ENCODE measurements at places on chromosomes 5 and 9.

- DNase-seq, result no peak
Observed at GRCh38 chr5:50968356-50969149, 302.1 kb downstream of the PARP8 start.

DNA sequence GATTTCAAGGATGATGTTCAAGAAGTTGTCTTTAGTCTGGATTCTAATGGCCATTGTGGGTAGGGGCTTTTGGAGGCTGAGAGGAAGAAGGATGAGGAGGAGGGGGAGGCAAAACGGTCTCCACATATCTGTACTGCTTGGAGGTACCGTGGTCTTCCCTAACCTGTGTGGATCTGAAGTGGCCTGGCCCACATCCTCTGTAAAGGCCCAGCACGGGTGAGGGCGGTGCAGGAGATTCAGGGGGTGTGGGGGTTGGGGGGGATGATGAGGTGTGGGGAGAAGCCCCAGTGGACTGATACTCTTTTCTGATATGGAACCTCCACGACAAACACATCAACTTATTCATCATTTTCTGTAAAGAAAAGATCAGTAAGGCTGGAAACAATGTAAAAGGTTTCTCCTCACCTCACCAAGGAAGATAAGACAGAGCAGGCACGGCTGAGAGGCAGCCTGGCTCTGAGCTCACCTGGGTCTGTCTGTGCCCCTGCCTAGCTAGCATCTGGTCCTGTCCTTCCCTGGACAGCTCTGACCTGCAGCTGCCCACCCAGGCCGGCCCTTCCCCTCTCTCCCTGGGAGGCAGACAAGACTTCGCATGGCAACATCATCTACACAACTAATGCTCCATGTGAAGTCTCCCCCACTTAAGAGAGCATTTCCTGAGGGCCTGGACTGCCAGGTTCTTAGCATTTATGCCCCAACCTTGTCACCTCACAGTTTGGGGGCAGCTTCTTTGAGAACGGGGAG lies 5.6 kb upstream of the IL3 start:
- no peak for DNase-seq

GRCh38 chr5:107889387-107889786 lies 218.7 kb upstream of the EFNA5 start:
- no peak for DNase-seq

GRCh38 chr5:168529374-168530234 lies 499 bp downstream of the FBLL1 start:
- no peak for DNase-seq

DNA sequence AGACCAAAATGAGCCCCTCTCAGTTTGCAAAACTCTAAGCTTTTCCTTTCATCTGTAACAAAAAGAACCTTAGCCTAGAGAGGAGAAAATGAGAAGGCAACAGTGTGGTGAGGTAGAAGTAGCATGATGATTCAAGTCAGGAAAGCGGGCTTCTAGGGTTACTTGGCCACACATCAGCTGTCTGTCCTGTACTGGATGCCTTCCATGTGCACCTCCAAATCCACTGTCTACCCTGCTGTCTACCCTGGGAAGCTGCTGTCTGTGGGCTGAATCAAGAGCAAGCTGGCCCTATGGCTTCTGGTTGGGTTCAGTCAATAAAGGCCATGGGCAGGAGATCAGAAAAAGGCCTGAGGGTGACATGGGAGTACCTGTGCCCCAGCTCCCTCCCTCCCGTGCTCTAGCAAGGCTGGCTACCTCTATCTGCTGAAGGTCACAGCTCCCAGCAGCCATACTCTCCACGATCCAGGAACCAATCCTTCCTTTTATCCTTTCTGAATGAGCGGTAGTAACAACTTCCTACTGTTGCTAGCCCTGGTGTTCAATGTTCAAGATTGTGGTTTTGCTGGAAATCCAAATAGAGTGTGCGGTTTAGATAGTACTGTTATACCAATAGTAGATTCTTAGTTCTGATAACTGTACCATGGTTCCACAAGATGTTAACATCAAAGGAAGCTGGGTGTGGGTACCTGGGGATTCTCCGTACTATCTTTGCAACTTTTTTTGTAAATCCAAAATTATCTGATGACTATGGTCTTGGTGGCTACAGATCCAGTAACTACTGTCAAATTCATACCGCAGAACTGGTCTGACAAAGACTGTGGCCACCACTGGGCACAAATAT lies 191.0 kb downstream of the ESM1 start:
- DNase-seq, result no peak

DNA sequence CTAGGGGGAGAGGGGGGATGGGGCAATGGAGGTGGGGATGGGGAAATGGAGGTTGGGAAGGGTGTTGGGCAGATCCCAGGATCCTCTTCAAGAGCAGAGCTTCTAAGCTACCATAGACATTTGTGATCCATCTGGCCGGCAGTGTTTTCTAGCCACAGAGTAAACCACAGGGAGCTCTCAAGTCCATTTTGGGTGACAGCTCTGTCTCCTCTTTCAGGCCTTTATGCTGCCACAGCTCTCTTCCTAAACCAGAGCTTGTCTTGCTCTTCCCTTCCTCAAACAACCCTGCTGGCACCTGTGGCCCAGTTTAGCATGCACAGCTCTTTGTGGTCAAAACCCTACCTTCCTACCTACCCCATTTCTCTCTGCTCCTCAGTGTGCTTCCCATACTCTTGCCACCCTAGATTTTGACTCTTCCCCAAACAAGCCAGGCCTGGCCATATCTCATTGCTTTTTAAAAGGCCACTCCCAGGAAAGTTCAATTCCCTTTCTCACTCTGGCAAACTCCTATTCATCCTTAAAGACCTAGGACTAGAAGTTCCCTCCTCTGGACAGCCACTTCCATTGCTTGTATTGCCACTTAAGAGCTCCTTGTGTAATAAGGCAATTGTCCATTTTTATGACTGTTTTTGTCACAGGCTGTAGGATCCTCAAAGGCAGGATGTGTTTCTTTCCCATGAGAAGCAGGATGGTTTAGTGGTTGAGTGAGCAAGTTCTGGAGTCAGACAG lies 84.3 kb upstream of the PANK3 start:
- DNase-seq, result no peak

DNA sequence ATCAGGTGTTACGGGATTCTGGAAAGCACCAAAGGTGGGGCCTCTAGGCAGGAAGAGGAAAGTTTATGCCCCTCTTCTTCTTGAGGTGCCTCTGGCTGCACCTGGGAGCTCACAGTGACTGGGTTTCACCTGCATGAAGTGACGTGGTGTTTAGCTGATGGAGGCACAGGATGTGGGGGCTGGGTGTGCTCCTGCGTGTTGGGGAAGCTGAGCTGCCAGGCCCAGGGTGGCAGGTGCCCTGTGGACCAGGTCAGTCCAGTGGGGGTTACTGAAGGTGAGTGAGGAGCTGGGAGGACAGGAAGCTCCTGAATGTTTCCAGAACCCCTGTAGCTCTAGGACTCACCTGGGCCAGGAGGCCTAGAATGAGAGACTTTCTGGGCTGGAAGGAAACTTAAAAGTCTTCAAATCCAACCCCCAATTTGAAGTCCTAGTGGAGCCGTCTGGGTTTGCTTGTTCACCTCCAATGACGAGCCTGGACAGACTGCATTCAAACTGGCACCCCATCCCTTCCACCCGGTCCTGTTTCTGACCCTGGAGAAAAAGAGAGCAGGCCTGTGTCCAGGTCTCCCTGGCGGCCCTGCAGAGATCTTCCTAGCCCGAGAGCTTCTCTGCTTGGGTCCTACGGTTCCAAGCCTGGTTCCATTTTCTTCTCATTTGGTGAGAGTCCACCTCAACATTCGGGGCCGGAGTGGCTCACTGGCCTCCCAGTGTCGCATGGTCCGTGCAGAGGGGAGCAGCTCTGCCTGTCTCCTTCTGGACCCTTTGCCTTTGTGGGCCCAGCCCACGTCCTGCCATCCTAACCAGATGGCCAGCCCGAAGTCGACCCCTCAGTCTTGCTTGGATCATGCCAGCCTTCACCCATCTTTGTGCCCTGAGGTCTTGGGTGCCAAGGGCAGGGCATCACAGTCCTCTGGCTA lies 22.3 kb downstream of the TRAF1 start:
- DNase-seq, result no peak

- peak; percentile 32 for DNase-seq
Observed at GRCh38 chr5:150783422-150783928, 4.9 kb downstream of the SMIM3 start.

DNA sequence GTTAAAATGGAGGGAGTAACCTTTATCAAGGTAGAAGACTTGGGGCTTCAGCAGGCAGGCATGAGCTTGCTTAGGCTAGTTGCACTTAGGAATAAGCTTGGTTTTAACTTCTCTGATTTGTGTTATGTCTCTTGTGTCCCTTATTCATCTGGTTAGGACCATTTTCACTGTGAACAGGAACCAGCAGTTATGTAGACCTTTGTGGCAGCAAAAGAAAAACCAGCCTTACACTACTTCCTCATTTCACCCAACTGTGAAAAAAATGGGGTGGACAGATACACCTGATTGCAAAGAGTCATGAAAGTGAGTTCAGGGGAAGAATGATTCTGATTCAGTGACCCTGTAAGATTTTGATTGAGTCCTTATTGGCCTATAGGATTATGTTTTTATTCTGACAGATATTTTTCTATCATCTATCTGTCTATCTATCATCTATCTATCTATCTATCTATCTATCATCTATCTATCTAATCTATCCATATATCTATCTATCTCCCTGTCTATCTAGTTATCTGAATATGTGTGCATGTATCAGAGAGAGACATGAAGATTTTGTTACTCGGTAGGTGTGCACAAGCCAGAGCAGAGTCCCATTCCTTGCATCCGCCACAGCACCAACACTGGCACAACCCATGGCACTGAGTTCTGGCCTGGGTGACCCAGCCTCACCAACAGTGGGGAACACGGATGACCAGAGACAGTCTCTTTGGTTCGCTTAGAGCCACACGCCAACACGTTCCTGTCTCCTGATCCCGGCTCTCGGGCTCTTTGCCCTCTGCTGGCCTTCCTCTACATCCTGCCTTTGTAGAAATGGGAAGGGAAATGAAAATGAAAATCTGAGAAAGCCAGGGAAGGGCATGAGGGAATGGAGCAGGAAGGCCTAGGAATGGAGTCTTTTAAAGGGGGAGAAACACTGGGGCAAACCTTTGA lies 1.3 kb upstream of the ZNF366 start:
- no peak for DNase-seq

DNA sequence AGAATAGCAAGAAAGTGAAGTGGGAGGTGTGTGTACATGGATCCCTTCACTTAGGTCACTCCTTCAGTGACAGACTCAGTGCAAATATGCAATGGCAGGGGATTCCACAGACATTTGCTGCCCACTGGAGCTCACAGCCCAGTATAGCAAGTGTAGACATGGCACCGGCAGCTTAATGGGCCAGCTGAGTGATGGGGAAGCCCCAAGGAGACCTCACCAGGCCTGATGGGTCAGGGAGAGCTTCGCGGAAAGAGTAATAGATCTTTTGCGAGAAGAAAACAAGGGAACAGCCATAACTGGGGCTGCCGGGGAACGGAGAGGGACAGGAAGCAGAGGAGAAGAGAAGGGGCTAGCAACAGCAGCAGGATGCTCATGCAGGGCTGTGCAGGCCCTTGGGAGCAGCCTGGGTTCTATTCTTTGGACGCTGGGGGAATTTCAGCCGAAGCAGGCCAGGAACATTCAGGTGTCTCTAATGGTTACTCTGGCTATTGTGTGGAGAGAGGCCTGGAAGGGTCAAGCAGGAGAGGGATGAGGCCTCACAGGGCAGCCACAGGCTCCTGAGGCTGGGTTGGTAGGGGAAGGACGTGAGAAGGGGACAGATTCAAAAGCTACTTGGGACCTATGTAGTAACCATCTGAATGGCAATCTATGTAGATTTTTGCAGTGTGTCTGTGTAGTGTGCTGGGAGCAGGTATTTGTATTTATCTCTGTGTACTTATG lies 27.0 kb downstream of the TCF7 start:
- DNase-seq, result no peak

DNA sequence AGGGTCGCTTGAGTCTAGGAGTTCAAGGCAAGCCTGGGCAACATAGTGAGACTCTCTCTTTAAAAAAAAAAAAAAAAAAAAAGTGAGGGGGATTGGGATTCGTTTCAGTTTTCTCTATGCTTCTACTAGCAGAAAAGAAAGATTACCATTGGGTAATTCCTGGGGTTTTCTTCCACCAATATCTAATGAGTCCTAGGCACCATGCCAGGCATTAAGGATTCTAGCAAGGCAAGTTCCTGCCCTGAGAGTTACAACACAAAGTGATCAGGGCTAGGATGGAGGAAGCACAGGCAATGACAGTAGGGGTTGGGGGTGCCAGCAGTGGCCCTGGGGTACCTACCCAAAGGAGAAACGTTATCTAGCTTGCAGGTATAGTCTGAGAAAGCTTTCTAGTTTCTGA lies 90.8 kb downstream of the PCDH1 start:
- DNase-seq, result no peak

DNA sequence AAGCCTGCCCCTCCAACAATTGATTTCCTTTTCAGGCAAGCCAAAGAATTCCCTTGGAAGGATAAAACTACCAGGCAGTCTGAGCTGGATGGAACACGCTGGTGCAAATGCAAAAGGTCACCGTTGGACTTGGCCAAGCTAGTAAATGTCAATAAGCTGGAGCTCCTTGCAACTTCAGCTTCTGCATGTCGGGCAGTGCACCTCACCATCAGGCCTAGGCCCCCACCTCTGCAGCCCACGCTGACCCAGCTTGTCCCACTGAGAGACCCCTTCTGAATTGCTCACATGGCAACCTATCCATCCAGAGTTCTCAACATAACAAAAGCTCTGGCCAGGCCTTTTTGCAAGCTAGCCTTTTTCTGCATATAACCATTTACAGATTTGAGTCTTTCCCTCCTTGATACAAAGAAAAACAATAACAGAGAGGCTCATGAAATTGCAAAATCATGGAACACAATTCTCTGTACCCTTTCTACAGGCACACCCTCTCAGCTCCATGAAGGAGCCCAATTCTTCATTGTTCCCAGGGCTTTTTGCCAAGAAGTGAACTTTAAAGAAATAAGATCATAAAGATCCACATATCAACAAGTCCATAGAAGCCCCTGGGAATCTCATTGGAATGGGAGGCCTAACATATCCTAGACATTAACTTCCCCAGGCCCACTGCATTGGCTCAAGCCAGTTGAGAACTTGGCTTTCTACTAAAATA lies 123.9 kb upstream of the SLIT3 start:
- DNase-seq, result no peak

DNA sequence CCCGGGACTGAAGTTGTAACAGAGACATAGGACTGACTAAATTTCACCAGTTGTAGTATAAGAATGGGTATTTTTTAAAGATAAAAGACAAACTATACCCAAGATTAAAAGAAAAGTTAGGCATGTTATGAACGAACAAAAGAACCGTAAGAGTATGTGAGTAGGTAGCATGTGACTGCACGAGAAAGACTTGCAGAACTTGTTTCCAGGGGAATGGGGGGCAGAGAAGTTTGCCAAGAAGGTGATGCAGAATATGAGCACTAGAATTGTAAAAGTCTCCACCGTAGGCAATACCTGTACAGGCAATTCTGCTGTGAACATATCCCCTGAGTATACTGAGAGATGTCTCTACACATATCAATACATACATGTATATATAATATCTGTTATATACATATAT lies 614.7 kb downstream of the PRELID2 start:
- DNase-seq, result no peak

GRCh38 chr9:125409637-125410521 lies 148.3 kb downstream of the GAPVD1 start:
- no peak for DNase-seq

GRCh38 chr9:589723-590122 lies 251.8 kb upstream of the DMRT1 start:
- DNase-seq, result no peak

All from putamen (tissue), 1 donor.